ENCODE measurements at places on chromosomes 5 and 9.

DNA sequence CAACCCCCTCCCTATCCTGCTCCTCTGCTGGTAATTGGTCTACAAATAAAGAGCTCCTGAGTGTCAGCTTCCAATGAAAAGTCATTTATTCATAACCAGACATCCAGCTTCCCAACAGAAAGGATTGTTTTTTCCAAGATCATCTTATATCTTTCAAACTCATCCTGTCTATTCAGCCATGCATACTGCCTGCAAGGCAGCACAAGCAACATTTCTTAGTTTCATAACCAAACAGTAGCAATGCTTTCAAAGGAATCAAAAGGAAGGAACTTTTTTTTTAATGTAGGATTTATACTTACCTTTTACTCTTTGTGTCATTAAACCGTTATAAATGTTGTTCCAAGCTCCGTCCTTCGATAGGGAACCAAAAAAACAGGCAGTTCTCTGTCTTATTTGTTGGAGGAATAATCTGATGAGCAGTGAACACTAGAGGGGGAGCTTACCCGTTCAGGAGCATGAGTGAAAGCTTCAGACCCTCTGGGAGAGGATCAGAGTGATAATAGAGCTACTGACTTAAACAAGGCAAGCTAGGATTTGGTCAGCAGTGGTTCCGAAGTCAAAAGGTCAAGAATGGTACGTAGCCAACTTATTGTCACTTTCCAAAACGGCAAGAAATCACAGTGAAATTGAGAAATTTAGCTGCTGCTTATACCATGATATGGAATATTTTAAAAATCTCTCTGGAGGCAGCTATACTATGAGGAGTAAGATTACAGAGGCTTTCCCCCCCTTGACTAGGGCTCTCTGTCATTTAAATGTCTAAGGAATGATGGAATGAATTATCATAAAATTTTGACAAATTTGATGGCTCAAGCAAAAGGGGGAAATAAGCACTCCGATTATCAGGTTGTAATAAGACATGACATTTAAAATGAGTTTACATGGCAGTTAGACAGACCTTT, 892.9 kb downstream of the NR2F1-AS1 start:
- no peak for DNase-seq

DNA sequence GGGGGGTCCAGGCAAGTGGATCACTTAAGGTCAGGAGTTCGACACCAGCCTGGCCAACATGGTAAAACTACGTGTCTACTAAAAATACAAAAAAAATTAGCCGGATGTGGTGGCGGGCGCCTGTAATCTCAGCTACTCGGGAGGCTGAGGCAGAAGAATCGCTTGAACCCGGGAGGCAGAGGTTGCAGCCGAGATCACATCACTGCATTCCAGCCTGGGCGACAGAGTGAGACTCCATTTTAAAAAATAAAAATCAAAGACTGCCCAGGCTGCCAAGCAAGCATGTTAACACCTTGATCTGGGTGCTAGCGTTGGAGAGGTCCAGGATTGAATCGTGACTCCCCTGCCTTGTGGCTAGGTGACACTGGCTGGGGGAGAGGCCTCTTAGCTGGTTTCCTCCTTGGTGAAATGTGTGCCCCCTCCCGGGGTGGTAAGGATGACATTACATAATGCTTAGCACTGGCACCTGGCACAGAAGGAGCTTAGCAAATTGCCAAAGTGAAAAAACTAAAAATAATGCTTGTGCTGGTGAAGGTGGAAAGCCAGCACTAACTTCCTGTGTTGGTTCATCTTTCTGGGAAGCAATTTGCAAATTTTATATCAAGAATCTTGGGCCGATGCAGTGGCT, 2.2 kb upstream of the CIZ1 start:
- no peak for DNase-seq

DNA sequence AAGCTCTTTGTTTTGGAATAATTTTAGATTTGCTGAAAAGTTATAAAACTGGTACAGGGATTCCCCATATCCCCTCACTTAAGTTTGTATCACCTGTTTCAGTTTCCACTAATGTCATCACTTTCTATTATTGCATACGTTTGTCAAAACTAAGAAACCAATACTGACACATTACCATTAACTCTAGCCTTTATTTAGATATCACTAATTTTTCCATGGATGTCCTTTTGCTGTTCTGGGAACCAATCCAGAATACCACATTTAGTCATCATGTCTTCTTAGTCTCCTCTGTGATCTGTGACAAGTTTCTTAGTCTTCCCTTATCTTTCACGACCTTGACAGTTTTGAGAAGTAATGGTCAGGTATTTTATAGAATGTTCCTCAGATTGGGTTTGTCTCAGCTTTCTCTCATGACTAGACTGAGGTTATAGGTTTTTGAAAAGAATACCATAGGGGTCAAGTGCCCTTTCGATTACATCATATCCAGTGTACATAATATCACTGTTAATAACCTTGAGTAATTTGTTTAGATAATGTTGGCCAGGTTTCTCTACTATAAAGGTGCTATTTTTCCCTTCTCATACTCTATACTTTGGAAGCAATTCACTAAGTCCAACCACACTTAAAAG, 51.9 kb upstream of the NMUR2 start:
- no peak for DNase-seq

DNA sequence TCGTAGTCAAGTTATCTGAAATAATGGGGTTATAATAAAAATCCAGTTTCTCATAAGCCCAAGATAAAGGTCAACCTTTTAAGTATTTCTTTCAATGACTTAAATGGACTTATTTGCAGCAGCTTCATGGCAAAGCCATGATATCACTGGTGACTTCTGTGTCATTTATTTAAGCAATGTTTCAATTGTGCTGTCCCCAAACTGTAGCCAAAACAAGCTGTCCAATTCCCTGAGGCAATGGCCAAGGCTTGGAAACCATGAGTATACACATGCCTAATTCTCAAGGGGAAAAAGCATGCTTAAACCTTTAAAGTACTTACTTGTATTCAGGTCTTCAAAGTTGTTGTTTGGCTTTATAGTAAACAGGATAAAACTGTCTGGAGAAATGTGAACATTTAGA, 376.4 kb upstream of the TNC start:
- no peak for DNase-seq

DNA sequence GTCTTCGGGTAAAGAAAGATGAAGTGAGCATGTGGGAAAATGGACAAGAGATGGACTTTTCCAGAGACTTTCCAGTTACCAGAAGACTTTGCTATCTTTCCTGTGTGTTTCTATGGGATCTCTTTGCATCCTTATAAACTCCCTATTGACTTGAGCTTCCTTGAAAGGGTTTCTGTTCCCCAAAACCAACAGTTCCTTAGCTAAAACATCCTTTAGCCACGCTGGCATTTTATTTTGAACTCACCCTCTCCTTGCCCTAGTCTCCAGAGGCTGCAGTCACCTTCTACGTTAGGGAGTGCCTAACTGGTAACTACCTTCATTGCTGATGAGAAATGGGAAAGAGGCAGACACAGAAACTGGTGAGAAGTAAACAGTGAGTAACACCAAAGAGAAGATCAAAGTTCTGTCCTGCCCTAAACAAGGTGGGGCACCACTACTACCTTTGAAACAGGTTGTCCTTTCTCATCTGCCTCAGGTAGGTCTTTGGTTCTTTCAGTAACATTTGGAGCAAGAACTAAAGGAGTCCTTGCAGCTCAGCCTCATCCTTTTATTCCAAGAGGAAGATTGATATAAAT, 402.9 kb downstream of the ENC1 start:
- DNase-seq: no peak

DNA sequence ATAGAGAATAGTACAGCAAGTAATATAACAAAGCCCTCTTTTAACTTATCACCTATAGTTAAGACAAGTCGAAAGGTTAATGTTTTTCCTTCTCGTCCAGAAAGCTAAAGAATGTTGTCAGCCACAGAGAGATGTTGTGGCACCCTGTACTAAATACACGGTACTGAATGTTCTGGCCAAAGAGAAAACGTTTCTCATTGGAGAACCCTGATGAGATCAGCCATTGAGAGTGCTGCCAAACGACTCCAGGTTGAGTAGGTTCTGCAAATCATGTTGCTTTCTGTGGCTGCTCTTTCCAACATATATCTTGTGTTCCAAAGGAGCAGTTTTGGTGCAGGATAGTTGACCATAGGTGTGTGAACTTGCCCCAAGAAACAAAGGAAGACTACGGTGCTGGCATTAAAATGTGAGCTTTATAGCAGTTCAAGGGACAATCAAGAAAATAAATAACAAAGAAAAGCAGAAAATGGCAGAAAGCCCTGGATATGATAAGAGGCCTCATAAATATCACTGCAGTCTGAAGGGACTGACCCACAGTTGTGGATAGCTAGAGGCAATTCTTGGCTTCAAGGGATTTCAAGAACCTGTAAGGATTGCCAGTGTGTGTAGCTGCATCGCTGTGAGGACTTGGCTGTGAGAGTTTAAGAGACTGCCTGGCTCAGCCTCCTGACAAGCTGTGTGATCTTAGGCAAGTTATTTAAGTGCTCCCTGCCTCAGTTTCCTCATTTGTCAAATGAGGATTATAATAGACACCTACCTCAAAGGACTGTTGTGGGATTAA, 102.7 kb downstream of the ARHGEF28 start:
- no peak for DNase-seq

DNA sequence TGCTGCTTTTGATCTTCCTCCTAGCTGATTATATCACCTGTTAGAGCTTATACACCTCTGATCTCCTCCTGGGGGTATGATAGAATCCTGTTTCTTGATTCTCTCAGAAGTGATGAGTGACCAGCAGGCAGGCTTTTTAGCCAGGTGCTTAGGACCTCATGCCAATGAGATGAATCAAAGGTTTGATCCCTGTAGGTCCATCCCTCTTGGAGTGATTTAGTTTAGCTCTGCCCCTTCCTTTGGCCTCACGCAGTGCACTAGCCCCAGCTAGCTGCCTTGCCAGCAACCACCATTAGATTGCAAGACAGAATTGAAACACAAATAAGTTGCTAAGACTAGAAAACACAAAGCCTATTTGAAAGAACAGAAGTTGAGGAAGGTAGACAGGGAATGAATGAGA, 84.4 kb downstream of the ZSWIM6 start:
- no peak for DNase-seq

DNA sequence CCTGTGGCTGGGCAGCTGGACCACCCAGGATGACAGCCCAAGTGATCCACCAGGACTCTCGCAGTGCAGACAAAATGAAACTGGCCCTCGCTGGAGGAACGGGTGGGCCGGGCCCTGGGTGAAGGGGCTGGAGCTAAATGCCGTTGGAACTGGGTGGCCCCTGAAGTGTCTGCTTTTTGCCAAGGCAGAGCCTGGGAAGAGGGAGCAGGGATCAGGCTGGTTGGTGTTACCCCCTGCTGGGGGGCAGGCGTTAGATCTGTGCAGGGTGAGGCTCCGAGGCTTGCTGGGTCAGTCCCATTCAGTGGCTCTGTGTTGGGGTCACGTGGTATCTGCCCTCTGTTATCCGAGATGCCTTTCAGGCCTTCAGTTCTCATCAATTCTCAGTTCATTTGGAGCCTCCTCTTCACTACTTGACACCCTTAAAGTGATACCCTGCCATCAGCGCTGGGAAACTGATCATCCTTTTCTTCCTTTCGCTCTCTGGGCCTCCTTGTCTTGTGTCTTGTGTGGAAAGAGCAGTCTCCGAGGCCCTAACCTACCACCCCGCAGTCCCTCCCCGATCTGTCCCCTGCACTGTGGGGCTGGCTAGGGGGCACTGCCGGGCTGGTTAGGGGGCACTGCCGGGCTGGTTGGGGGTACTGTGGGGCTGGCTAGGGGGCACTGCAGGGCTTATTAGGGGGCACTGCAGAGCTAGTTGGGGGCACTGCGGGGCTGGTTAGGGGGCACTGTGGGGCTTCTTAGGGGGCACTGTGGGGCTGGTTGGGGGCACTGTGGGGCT, 37.3 kb downstream of the COL5A1 start:
- DNase-seq: no peak

DNA sequence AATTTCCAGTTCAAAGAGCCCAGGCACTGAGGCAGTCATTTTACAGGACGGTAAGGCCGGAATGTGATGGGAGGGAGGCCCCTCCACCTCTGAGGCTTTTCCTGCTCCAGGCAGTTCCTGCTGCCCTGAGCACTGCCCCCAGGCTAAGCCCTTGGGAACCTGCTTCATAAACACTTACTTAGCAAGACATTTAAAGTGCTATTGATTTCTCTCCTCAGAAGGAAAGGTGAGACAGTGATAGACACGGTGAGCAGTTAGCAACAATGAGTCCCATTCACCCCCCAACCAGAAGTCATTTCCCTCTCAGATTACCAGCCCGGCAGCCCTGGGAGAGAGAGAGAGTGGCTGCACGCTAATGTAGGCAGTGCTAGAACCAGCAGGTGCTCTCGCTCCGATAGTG, 462.5 kb downstream of the SPOCK1 start:
- no peak for DNase-seq

DNA sequence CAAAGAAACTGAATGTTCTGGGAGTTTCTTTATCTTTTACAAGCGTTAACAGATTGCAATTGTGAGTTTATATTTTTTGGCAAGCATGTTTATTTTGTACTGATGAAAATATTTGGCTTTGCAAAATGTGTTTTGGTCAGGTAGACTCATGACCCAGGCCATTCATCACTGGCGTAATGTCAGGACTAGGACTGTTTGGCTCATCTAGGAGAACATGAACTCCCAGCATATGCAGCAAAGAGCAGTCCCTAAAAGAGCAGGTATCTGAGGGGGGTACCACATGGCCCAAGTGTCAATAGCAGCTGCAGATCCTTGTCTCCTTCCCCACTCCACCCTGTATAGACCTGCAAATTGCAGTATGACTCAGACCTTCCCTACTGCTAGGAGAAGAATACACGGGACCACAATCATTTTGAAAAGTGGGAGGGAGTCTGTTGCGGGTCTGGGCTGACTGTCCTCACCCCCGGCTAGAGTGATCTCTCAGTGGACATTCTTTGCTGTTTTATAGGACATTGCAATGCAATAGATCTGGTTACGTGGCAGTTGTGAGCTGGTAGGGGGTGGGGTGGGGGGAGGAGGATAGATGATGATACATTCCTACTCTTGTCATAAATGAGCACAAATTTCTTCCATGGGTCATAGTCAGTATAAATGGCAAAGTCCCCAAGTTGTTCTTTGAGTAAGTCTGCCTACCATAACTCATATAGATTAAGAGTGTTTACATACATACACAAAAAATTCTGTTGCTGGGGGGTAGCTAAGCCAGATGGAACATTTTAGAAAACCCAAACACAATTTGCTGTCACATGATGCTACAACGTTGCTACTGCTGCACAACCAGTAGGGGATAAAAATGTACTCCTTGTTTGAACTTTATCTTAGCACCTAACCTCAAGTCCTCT, 20.8 kb upstream of the SNCAIP start:
- no peak for DNase-seq

DNA sequence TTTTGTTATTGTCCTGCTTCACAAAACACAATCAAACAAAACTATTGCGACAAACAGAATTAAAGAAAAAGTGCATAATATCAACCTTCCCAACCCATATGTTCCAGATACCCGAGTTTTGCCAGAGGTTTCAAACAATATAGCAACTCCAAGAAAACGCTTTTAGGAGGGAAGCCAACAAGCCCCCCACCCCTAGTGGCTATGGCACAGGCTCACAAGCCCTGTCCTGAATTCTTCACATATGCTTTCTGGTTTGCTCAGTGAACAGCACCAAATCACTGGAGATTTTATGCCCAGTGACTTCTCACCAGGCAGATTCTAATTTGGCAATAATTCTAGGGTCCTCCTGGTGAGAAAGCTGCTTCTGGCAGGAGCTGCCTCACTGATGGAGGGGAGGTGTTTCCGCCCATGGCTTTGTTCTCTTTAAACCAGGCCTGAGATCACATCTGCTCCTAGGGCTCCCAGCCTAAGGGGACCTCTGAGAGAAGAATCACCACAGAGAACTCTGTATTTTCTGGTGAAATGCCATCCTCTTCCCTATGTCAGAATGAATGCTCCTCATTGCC, 1982.4 kb downstream of the EFNA5 start:
- DNase-seq: no peak
